ENCODE measurements at places on chromosomes 12 and 14. TPM values are rescaled to one million over a fixed set of nuclear protein-coding genes. Genes with fewer than 3 reads are reported as not detected.
A peak's percentile ranks its signal among the peaks of the same experiment; 100 is the strongest.

GRCh38 chr12:52280319-52280795, 5.9 kb downstream of the KRT86 start:
- peak; percentile 89 for DNase-seq

- no peak for DNase-seq
Observed at GRCh38 chr12:89075880-89076540, 276.3 kb downstream of the DUSP6 start.

- no peak for DNase-seq
Observed at GRCh38 chr12:3186546-3187215, 109.5 kb downstream of the TSPAN9 start.

DNA sequence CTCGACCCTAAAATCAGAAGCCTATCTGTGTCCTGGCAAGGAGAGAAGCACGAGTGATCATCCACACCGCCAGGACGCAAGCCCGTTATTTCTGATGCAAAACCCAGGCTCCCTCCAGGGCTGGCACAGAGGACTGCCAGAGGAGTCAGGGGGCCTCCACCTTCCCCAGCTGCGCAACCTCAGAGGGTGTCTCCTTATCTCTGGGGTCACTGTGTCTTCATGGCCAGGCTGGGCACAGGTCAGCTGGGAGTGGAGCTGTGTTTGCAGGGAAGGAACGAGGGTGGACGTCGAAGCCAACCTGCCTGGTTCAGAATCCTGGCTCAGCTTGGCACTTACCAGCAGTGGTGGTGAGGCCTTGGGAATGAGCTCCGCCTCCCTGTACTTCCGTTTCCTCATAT, 12.0 kb upstream of the SERPINA3 start:
- DNase-seq: peak; percentile 74

- no peak for DNase-seq
Observed at GRCh38 chr14:78316786-78317185, 146.6 kb downstream of the NRXN3 start.

DNA sequence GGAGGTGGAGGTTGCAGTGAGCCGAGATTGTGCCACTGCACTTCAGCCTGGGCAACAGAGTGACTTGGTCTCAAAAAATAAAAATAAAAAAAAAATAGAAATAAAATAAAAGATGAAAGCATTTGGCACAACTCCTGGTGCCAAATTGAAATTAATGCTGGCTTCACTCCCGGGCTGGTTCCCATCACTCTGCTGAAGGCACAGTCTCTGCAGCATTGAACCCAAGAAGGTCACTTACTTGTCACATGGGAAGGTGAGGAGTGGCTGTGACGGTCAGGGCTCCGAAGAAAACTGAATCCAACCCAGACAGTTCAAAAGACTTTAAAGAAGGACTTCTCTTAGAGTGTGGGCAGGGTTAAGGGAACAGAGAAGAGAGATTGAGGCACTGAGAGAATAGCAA, 10.5 kb upstream of the CCDC63 start:
- DNase-seq: no peak

- no peak for DNase-seq
Observed at GRCh38 chr14:23365732-23366425, 907 bp upstream of the EFS start.

DNA sequence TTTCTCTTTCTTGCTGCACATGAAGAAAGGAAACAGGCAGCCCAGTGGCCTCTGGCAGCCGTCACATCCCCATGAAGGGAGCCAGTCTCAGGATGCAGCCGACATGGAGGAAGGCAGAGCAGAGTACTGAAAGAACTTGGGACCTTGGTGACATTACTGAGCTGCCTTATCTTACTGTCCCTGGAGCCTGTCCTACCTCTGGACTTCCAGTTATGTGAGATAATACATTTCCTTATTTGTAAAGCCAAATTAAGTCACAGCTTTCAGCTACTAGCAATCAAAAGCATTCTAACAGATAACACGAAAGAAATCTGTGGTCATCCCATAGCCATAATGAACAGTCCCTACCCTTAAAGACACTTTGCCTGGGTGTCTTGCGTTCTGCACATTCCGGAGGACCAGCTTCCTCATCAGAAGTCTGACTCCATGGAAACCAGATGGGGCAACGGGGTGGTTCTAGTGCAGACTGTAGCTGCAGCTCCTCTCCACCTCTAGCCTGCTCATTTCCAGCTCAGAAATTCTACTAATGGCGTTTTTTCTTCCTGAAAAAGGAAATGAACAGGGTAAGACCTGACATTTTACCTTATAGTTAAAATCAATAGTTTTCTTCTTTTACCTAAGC, 7.8 kb upstream of the EGLN3 start:
- no peak for DNase-seq

DNA sequence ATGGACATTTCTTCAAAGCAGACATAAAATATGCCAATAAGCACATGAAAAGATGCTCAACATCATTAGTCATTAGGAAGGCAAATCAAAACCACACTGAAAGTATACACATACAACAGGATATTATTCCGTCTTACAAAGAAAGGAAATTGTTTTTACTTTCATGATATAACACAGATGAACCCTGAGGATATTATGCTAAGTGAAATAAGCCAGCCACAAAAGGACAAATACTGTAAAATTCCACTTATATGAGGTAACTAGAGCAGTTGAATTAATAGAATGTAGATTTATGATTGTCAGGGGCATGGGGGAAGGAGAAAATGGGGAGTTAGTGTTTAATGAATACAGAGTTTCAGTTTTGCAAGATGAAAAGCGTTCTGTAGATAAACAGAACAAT, 4.2 kb downstream of the ACYP1 start:
- DNase-seq: no peak

DNA sequence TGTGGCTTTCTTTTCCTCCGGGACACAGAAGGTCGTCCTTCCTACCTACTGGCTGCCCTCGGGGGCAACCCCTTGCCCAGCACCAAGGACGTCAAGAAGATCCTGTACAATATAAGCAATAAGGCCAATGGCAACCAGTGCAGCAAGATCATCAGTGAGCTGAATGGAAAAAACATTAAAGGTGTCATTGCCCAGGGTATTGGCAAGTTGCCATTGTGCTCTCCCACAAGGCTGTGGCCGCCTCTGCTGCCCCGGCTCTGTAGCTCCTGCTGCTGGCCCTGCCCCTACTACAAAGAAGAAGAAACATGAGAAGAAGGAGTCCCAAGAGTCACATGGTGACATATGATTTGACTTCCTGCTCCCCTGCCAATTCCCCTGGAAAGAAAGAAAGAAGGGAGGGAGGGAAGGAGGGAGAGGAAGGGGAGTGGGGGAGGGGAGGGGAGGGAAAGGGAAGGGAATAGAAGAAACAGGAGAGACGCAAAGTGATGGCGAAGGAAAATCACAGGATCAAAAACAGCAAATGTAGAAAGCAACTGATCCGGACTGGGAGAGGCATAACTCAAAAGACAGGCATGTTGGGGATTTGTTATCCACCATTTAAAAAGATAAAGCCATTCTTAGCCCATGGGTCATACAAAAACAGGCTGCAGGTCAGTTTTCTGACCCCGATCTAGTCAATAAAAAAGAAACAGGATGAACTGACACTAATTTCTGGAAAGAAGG, 61.3 kb upstream of the RESF1 start:
- DNase-seq: peak; percentile 66

DNA sequence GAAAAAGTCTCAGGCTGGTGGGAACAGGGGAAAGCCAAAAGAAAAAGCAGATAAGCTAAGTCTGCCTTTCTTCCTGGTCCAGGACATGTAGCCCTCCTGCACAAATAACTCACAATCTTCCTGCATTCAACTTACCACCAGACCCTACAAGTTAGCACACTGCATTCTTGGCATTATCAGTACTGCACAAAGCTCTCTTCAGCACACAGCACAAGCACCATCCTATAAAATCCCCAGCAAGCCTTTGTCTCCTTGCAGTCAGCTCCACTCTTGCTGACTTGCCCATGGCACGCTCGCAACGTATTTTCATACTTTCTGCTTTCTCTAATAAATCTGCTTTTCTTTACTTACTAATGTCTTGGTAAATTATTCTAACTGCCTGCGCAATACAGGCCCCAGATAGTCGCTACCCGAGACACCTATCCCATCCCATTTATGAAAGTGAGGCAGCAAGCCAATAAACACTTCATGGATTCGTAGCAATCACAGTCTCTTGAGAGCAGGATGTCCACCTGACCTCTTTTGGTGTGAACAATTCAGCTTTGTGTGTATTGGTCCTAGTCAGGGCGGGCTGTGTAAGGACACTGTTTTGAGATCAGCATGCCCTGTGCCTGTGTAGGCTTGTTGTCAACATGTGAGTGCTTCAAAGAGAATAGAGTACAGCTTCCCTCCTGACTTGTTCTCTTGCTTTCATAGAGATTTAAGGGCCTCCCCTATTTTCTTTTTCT, 49.0 kb downstream of the TMEM117 start:
- no peak for DNase-seq

DNA sequence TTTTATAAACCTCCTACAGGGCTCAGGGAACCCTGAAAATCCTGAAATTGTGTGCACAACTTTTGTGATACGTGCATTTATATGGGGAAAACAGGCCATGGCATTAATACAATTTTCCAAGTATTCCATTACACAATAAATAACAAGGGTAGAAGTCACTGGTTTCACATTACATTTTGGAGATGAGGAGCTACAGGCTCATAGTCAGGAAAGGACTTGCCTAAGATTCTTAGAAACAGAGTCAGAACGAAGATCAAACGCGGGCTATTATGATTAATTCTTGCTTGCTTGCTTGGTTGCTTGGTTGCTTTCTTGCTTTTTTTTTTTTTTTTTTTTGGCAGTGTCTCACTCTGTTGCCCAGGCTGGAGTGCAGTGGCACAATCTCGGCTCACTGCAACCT, 16.7 kb downstream of the NOS1 start:
- no peak for DNase-seq

DNA sequence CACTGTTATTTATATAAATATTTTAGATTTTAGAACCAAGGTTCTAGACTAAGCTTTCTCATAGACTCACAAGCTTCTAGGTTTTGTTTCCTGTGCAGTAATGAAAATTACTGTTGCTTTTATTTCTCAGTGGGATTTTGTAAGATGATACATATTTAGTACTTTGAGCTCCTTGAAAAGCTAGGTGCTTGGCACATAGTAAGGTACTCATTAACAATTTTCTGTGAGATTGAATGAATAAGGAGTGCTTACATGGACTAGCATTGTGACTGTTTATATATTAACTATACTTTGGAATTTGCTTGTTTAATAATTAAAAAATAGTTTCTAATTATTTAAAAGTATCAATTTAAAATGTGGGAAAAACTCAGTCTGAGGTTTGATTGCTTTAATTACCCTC, 85.7 kb downstream of the MIA2 start:
- no peak for DNase-seq

GRCh38 chr14:103542605-103543088, 13.7 kb downstream of the TRMT61A start:
- DNase-seq: peak; percentile 80

DNA sequence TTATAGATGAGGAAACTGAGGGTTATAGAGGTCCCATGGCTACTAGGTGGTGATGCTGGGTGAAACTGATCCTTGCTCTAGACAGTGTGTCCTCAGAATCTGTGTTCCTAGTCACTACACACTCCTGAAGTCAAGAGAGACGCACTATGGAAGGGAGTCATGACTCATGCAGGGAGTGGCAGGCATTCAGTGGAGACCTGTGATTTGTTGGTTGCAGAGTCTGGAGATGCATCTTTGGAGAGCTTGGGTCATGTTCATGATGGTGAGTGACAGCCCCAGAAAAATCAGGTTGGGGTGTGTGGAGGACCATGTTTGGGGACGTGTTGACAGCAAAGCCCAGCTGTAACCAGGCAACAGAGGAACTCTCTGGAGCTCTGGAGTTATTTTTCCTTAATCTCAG, 38.0 kb upstream of the FBXO21 start:
- no peak for DNase-seq

DNA sequence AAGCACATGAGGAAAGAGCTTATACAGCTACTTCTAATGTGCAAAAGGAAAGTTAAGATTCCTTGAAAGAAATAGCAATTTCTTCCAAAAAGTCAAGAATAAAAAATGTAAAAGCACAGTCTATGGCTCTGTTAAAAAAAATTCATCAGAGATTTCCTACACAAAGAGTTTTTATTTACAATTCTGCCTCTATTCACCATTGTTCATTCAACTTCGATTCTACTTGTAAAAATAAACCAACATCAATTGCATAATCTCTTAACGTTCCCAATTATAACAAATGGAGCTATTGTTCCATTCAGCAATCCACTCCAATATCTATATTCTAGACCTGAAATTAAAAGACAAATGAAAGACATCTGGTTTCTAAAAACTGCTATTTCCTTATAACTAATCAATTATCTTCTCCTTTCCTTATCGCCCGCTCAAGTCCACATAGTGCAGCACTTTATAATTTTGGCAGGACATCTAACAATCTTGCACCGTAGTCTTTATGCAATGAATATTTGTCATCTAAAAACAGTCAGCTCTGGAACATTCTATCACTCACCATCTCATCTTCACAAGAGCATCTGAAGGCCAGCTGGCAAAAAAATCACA, 6.2 kb downstream of the EIF2S3B start:
- DNase-seq: no peak

DNA sequence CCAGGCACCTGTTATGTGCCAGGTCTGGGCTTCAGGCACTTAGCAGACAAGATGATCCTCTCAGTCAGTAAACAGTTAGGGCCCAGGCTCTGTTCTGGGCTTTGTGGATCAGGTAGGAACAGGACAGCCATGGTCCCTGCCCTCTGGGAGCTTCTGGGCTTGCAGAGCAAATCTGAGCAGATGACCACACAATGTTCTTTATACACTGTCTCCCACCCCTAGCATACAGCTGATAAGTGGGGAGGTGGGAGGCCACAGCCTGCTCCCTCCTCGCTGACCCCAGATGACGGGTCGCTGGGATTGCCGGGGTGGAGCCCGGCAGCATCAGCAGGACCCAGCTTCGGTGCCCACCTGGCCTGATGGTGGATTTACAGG, 53.1 kb upstream of the RIN3 start:
- no peak for DNase-seq

CPM gene
- 26.6 TPM for total RNA-seq

FGD6 gene
- 8.9 TPM for total RNA-seq

OR6C65 gene
- not detected for total RNA-seq

DCN gene
- 2,873 TPM for total RNA-seq

INHBC gene
- total RNA-seq: not detected

TOMM20L gene
- not detected for total RNA-seq
